ENCODE measurements at places on chromosomes 2 and 18.

DNA sequence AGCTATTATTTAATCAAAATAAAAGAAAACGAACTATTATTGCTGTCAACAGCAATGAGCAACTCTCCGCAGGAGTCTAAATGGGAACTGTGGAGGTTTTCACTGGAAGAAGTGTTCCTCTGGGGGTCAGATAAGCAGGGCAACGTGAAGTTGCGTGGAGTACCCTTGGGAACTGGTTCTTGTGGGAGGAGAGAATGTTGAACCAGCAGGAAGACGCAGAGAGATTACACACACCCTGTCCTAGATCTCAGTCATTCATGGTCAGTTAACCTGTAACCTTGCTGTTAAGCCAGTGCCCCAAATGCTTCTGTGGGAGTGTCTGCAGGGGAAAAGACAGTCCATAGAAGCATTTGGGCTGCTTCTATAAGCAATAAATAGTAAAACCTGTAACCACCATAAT, 20.4 kb upstream of the CABLES1 start:
- peak; percentile 5 for ATAC-seq

DNA sequence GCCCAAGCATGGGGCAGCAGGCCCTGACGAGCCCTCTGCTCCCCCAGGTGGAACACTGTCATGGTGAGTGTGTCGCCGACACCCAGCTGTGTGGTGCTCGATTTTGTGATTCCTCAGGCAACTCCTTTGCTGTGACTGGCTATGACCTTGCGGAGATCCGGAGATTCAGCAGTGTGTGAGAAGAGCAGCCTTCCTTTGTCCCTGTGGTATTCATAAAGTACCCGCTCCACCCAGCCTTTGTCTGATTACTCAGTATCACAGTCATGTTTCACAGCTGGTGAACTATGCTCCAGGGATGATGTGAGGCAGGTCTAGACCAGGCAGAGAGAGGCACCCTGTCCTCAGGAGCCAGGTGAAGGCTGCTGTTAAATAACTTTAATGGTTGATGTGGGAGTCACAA, 4.0 kb downstream of the WDR54 start:
- peak; percentile 74 for ATAC-seq

DNA sequence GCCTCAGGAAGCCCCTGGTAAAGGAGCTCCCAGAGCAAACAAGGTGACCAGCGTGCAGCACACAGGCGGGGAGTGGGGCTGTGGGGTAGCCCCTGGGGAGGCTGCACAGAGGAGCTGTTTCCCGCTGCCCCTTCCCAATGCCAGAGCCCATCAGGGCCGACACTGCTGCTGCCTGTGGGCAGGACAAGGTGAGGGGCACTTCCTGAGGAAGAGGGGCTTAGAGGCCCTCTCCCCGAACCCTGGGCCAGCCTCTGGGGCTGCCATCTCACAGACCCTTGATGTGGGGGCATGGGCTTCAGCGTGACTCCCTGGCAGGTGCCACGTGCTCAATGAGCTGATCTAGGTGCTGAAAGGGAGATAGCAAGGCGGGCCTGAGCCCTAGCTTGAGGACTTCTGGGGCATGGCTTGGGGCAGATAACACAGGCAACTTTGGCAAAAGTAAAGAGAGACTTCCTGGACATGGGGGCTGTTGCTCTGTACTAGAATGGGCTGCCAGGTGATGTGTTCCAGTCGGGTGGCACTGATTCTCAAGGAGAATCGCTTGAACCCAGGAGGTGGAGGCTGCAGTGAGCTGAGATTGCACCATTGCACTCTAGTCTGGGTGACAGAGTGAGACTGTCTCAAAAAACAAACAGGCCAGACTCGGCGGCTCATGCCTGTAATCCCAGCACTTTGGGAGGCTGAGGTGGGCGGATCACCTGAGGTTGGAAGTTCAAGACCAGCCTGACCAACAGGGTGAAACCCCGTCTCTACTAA, 9.9 kb upstream of the KLF11 start:
- no peak for ATAC-seq

GRCh38 chr2:10000541-10000940, 42.8 kb upstream of the KLF11 start:
- no peak for ATAC-seq

DNA sequence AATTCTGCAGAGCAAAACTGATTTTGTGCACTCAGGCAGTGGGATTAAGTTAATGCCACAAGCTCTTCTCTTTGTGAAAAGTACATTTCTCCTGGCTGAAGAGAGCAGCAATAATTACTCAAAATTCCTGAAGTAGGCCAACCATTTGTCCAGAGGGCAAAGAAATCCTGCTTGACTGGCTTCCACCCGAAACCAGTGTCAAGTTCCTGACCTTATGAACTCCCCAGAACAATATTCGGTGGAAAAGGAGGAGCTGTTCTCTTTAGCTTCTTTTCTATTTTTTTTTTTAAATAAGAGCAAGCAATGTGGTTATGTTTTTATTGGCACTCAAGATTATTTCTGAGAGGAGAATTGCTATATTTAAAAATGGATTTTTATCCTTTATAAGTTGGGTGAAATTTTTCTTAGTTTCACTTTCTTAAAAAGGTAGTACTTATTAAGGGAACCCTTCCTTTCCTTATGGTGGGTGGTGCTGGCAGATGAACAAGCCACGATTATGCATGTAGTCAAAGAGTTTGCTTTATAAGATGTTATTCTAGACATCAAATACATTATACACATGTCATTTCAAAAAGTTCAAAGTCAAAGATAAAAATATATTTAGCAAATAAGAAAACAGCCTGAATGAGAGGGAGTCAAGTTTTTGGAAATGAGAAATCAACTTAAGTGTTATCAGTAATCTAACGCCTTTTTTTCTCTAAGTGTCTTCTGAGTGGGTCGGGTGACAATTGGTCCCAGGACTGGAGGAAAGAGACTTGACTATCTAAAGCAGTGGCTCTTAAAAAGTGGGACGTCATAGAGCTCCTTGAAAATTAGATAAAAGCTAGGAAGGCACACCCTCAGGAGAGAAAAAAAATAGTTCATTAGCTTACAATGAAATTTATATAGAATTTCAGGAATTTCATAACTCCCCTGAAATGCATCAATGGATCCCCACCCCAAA, 194.5 kb downstream of the IKZF2 start:
- ATAC-seq = peak; percentile 77

- no peak for ATAC-seq
Measured at GRCh38 chr2:68217729-68218128, 34.6 kb downstream of the PPP3R1 start.

DNA sequence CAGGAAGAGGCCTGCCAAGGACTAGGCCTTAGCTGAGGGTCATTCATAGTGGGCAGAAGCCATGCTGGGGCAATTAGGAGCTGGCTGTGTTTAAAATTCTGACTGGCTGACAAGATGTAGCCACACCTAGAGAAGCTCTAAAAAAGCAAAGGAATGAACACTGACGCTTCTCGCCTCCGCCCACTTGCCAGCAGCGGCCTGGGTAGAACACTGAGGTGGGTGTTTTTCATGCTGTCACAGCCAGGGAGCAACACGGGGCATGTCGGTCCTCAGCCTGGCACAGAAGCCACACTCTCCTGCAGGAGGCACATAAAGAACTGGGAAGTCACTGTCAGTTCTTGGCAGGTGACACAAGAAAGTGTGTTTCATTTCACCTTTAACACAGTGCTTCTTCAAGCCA, 10.4 kb downstream of the CHST10 start:
- ATAC-seq = no peak

DNA sequence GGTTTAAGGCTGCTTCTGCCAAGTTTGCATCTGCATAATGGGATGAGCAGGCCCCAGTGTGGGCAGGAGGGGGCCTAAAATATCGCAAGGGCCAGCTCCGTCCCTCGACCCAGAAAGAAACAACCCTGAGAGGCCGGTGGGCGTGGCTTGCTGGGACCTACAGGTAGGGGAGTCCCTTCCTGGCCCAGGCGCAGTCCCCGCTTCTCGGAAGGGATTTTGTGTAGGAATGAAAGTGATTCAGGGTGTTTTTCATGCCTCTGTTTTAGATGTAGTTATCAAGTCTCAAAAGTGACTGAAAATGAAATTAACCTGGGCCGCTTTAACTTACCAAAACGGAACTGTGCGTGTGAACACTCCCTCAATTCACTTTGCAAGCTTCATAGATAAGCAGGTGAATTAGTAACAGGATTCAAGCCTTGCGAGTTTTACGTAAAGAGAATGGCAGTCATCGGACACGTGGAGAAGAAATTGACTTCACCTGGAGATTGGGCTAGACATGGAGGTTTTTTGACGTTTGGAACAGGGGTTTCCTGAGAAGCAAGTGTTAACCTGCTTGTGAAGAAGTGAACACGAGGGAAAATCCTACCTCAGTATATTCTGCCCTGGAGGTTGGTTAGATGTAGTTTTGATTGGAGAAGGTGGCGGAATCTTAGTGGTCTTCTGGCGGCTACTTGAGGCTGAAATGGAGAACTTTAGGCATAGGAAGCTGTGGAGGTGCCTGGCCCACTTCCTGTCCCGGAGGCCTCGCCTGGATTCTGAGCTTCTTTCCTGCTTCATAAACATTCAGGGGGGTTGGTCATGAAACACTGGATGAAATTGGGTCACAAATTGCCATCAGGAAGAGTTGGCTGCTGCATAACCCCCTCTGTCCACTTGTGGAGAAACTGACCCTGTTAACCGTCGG, 1.7 kb downstream of the NCK2 start:
- peak; percentile 33 for ATAC-seq

GRCh38 chr2:96951125-96951654, 35.2 kb downstream of the FAM178B start:
- ATAC-seq = peak; percentile 89

DNA sequence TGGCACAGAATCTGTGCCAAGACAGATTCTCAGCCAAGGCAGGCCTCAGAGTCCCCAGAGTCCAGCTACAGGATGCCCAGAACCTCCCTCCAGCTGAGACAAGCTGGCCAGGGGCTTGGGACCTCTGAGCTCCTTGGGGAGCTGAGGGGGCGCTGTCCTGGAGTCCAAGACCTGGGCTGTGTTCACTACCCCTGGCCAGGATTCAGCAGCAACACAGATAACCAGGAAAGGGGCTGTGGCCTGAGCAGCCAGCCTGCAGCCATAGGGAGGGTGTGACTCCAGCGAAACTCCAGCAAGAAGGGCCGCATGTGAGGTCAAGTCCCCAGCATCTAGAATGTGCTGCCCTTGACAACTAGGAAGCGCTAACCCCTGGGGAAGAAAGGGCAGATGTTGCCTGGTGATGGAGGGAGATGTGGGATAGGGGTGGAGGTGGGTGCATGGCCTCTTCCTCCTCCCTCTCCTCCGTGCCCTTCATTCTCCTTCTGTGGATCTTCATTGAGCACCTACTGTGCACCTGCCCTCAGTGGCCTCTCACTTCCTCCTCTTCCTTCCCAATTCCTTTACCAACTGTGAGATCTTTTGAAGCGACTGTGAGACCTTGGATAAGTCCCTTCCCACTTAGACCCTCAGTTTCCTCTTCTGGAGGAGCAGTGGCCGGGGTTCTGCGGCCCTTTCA, 7.7 kb upstream of the ARID5A start:
- no peak for ATAC-seq

DNA sequence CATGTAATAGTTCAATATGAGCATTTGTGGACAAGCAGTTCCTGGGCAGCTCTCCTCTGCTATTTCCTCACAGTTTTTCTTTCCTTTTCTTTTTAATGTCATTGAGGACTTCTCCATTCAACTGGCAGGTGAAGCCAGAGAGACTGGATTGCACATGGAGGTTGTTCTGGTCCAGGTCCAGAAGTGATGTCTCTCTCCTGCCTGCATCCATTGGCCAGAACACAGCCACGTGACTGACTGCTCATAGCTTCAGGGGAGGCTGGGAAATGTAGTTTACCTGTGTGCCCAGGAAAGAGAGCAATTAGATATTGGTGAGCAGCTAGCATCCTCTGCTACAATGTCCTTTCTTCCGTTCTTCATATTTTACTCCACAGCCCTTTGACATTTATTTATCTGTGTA, 20.2 kb upstream of the ADAM23 start:
- peak; percentile 67 for ATAC-seq

DNA sequence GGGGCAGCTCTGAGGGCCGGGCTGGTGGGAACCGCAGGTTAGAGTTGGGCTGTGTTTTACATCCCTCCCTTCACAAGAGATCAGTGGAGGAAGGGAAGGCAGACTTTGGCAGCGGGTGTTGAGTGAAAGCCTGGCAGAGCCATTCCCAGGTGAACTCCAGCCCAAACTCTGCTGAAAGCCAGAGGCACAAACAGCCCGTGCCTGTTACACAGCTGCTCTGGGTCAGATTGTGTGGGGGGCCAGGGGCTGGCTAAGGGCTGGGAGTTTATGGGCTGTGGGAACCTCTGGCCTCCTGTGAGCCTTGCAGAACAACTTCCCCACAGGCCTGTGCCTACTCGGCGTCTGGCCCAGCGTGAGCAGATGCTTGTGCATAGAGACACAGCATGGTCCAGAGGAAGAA, 286.8 kb downstream of the CLIP4 start:
- ATAC-seq = no peak

DNA sequence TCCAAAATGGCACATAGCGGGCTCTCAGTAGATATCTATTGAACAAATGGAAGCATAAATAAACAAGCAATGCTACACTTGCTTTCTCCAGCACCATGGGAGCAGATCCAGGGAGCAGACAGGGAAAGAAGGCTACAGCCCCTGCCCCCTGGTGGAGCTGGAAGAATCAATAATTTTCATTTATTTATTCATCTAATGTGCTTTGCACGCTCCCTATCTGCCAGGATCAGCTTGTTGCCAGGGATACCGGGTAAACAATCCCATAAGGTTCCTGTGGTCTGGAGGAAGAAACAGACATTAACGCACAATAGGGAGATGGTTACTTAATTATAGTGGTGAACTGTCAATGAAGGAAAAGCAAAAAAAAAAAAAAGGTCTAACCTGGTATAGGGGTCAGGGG, 40.1 kb upstream of the CLASP1 start:
- no peak for ATAC-seq

DNA sequence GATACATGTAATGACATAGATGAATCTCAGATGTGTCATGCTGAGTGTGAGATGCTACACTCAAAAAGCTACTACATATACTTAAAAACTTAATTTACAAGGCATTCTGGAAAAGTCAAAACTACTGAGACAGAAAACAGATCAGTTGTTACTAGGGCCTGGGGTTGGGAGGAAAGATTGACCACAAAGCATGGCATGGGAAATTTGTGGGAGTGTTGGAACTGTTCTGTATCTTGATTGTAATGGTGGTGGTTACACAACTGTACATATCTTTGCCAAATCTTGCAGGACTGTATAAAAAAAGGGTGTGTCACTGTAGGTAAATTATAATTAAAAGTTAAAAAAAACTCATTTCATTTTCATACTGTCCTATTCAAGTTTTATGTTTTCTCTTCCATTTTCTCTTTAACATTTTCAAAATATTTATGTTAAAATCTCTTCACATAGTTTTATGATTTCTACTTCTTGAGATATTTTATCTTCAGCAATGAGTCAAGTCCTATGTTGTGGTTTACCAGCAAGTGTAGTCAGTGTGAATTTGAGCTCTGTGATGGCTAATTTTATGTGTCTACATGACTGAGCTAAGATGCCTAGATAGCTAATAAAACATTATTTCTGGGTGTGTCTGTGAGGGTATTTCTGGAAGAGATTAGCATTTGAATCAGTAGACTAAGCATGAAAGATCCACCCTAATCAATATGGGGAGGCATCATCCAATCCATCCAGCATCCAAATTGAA, 58.6 kb upstream of the VRK2 start:
- ATAC-seq = no peak

DNA sequence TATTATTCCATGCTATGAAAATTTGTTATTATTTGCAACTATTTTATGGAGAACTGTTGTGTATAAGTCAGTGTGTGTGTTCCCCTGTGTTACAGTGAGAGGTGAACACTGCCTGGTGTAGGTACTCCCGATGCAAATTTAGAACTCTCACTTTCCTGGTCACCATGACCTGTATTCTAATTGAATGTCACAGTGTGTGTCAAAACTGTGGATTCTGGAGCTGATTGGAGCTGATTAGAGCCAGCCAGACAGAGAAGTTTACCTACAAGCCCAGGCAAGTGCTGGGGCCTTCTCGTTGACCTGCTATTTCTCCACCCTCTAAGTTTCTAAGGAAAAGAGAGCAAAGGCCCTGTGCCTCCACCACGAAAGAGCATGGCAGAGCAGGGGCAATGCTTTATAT, 216.0 kb downstream of the NYAP2 start:
- no peak for ATAC-seq

Data from esophagus mucosa (tissue), 1 donor.